Neural cell (in vitro differentiated cells): ENCODE measurements at places on chromosomes 5 and 9. TPM values are rescaled to one million over a fixed set of nuclear protein-coding genes. Genes with fewer than 3 reads are reported as not detected.

IL3 gene
- polyA plus RNA-seq = not detected in 2 replicates

INSL6 gene
- polyA plus RNA-seq = not detected in 2 replicates

GCNT4 gene
- polyA plus RNA-seq = not detected in 2 replicates

SLC36A1 gene
- 5.0 and 5.3 TPM in 2 replicates for polyA plus RNA-seq

ANKDD1B gene
- polyA plus RNA-seq = 0.37 TPM in 1 of 2 replicates, not detected in the other

ADCY2 gene
- polyA plus RNA-seq = 1.9 and 10.7 TPM in 2 replicates

DHFR gene
- polyA plus RNA-seq = 17.0 and 21.2 TPM in 2 replicates

NUTM2G gene
- polyA plus RNA-seq = 0.18 and 1.1 TPM in 2 replicates

IFNE gene
- not detected in 2 replicates for polyA plus RNA-seq

FOXI1 gene
- polyA plus RNA-seq = not detected in 2 replicates

CER1 gene
- polyA plus RNA-seq = not detected in 2 replicates

GABRA6 gene
- 2.2 and 3.9 TPM in 2 replicates for polyA plus RNA-seq

LNPEP gene
- polyA plus RNA-seq = 23.0 and 25.6 TPM in 2 replicates

UBE2QL1 gene
- polyA plus RNA-seq = 12.9 and 13.8 TPM in 2 replicates

GFPT2 gene
- 7.4 and 9.2 TPM in 2 replicates for polyA plus RNA-seq
